Cardiac septum (tissue), 1 donor: ENCODE measurements at places on chromosomes 6 and 20. TPM values are rescaled to one million over a fixed set of nuclear protein-coding genes. Genes with fewer than 3 reads are reported as not detected.

Gene QRSL1
- total RNA-seq = 12.1 TPM

- no peak for DNase-seq
Observed at GRCh38 chr20:21571841-21572690, 58.2 kb upstream of the NKX2-2 start.

- no peak for DNase-seq
Observed at GRCh38 chr20:62918831-62919230, 7.5 kb downstream of the DIDO1 start.

DNA sequence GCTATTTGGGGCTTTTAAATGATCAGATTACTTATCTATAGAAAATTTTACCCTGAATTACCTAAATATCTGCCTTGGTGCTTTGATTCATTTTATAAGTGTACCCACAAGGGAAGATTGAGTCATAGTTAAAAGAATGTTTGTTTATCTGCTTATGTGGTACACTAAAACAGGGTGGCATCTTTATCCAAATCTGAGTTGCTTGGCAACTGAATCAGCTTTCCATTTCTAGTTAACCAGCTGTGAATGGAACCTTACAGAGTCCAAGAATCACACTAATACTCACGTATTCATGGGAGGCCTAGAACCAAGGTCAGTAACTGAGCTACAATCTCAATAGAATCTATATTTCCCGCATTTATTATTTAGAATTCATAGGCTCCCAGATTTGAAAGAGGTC, 44.0 kb upstream of the CAP2 start:
- no peak for DNase-seq

Gene CRISP2
- not detected for total RNA-seq

GRCh38 chr6:122284848-122285247, 114.6 kb upstream of the HSF2 start:
- DNase-seq = no peak

DNA sequence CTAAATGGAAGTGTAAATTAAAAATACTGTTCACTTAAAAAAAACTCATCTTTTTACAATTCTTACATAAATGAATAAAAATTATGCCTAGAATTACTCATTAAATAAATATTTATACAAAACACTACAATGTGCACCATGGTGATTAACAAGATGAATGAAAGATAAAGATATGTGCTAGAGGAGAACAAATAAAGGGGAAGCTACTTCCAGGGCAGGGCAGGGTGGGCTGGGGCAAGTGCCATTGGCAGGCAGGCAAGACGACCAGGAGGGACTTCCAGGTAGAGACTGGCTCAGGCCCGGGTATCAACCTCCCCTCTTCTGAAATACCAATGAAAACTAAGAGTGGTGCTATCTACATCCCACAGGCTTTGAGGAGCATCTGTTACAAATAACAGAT, 20.4 kb downstream of the PREP start:
- DNase-seq = no peak

DNA sequence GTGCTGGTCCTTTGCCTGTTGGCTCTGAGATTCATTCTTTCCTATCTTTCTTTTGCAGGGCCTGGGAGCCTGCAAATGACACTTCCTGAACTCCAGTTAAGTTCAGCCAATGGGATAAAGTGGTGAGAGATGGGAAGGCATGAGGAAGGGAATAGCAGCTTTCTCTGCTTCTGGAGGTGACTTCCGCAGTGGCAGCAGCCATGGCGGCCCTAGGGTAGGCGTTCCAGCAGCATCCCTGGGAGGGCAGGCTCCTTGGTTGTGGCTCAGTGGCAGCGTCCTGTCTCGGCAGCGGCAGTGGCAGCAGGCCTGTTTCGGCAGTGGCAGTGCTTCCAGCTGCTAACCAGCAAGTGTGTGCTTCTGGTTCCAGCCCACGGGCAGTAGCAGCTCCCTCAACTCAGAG, 7.3 kb upstream of the MDFI start:
- no peak for DNase-seq

DNA sequence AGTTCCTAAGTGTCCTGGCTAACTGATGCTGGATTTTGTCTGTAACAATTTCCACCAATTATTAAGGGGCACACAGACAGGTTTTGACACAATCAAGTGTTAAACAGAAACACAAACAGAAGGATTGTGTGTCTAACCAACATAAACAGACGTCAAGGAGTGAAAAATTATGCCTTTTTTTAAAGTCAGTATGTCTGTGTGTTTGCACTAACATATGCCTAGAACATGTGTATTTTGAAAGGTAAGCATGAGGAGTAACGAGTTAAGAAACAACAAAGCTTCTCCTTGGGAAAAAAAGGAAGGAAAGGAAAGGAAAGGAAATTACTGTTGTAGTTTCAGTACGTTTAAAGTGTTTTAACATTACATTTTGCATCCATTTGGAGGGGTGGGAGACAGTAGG, 466.3 kb upstream of the ID4 start:
- DNase-seq = no peak

GRCh38 chr6:87684895-87685654, 17.0 kb downstream of the AKIRIN2 start:
- DNase-seq = no peak

GRCh38 chr6:153511896-153512496, 380.9 kb upstream of the RGS17 start:
- no peak for DNase-seq

Gene TREML1
- not detected for total RNA-seq

Gene RIPOR3
- 3.4 TPM for total RNA-seq

DNA sequence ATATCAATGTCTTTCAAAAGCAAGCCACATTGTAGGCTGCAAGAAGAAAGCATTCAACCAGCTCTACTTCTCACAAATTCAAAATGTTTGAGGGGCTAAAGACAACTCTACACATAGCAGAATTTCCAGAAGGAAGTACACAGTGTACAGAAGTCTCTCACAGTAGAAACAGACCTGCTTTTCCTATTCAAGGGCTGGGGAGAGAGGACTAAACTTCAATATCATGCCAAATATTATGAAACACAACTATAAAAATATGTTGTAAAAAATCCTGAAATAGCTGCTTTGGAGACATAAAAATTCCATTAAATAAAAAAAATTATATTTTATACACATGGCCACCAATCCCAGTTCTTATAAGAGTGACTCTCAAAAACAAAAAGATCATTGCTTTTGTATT, 70.8 kb upstream of the IPCEF1 start:
- no peak for DNase-seq

DNA sequence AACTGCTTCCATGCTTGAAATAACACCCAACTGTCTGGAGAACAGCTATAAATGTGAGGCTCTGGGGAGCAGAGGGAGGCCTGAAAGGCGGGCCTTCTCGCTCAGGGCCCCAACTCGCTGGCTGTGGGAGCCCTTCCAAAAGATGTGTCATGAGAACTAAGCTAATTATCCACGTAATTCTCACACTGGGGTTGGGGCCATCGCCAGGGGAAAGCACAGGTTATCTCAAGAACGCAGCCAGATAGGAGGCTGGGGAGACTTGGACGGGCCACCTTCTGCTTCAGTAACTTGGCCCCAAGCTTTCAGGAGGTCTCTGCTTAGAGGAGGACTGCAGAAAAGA, 1.6 kb downstream of the PXDC1 start:
- no peak for DNase-seq

- no peak for DNase-seq
Observed at GRCh38 chr6:70638468-70638867, 29.2 kb upstream of the SMAP1 start.

GRCh38 chr6:152071318-152071717, 263.8 kb downstream of the ESR1 start:
- DNase-seq = no peak

GRCh38 chr6:1394514-1395463, 5.4 kb downstream of the FOXF2 start:
- DNase-seq = no peak

DNA sequence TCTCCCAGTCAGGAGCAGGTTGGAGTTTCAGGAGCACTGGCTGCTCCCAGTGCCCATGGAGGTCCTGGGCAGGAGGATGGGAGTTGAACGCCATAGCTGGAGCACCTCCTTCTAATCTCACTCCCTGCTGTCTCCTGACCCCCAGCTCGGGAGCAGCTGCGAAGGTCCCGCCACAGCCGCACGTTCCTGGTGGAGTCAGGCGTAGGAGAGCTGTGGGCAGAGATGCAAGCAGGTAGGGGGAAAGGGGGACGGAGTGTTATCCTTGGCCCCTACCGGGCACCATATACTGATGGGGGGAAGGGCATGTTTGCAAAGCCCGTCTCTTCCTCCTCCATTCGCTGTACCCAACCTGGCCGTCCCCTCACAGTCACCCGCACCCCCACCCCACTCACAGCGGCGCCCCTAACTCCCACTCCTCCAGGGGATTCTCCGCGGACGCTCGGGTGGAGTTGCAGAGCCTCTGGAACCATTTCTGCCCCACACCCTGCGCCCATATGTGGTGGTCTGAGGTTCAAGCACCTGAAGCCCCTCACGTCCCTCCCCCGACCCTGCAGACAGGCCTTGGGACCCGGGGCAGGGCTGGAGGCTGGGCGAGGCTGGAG, 16.7 kb downstream of the HSPA12B start:
- DNase-seq = no peak

- DNase-seq = no peak
Observed at GRCh38 chr20:13068336-13068735, 59.6 kb downstream of the SPTLC3 start.

GRCh38 chr20:18513208-18513607, 5.5 kb downstream of the SEC23B start:
- DNase-seq = no peak

GRCh38 chr6:12265791-12266190, 24.4 kb upstream of the EDN1 start:
- DNase-seq = no peak

- DNase-seq = no peak
Observed at GRCh38 chr6:10033223-10033829, 381.5 kb downstream of the TFAP2A start.

GRCh38 chr20:434661-435419, 26.7 kb downstream of the RBCK1 start:
- DNase-seq = no peak

GRCh38 chr20:58463256-58463655, 51.9 kb downstream of the APCDD1L start:
- DNase-seq = no peak

- no peak for DNase-seq
Observed at GRCh38 chr6:33235221-33235634, 26.9 kb downstream of the RING1 start.

DNA sequence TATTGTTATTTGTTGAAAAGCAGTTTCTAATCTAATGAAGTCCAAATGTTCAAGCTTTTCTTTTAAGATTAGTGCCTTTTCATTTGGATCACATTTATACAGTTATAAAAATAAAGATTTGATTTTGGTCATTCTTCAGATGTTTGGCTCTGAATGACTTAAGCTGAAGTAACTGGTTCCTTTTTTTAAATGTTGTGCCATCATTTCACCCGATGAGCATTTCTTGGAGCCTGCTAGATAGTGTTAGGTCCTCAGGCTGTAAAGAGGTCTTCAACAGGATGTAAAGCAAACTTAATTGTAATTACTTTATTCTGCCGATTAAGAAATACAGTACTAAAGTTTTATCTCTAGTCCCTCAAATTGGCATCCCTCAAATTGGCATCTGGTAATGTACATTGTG, 41.2 kb upstream of the ASIP start:
- no peak for DNase-seq

- DNase-seq = no peak
Observed at GRCh38 chr6:110270165-110270564, 88.0 kb downstream of the METTL24 start.

DNA sequence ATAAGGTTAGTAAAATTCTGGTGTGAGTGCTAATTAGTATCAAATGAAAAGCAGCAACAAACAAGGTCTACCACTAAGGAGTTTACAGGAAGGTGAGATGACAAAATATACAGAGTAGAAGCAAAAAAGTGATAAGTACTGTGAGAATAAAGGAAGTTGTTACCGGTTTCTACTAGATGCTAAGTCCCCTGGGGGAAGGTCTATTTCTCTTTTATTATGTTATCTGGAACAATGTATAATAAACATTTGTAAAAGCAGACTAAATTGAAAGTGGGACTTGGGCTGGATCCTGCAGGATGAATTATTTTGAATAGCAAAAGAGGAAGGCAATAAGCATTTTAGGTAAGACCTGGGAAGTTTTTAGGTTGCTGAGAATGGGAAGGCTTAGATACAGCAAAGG, 158.7 kb upstream of the SLC22A16 start:
- DNase-seq = no peak

Gene HLA-DPA1
- total RNA-seq = 35.8 TPM

Gene SMIM26
- total RNA-seq = 84.4 TPM

GRCh38 chr6:42007286-42008137, 42.8 kb upstream of the TAF8 start:
- peak; percentile 69 for DNase-seq

GRCh38 chr20:32157611-32158010, 48.1 kb downstream of the TM9SF4 start:
- no peak for DNase-seq

DNA sequence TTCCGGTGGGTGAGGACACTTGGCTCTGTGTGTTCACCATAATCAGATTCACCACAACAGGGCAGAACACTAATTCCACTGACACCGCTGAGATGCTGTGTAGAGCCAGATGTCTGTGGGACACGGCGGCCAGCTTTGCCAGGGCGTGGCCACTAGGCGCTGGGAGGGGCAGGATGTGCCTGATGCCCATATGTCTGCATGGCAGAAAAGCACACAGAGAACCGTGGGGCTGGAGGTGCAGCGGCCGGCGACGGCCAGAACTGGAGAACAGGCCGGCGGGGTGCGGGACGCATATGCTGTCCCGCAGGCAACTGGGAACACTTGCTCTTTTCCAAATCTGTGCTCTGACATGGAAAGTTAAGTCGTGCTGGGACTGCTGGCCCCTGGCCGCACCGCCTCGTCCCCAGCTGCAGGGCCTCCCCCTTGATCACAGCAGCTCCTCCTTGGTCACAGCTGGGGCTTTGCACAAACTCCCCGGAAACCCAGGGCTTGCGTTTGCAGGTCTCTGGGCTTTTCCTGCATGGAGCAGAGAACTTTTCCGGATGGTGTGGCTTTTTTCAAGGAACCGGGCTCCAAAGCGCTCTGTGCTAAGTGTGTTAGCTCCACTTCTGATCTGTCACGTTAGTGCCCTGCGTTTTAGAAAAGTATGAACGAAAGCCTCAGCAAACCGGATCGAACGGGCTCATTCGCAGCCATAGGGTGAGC, 31.1 kb downstream of the NTSR1 start:
- DNase-seq = peak; percentile 73

GRCh38 chr6:24721461-24722215, 2.7 kb upstream of the C6orf62 start:
- no peak for DNase-seq

DNA sequence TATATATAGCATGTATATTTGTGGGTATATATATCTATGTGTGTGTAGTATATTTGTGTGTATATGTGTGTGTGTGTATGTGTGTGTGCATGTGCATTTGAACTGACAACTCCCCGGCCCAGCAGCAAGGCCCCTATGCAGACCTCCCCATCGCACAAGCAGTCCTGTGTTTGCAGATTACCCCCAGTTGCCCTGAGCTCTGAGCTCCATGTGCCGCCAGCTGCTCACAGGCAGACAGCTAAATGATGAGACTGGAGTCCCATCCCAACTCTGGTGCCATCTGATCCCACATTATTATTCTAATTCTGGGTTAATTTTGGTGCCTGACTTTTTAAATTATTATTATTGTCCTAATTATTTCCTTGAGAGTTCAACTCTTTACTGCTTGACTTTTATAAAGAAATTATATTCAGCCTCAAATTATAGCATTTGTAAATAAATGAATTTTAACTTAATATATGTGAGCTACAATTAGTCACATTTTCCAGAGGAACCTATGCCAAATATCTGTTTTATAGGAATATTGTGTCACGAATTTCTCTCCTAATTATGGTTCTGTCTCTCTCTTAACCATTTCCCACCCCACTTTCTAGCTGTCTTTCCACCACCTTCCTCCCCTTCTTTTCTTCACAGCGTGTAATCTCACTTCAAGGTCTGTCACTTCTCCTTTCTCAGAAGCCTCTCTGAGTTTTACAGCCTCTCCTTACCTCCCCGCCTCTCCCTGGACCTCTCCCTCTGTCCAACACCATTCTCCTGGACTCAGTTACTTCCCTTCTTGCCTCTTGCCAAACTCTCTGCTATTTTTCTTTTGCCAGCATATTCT, 90.6 kb upstream of the SYNDIG1 start:
- DNase-seq = no peak
